Kidney capillary endothelial cell (primary cell): ENCODE measurements at places on chromosomes 2 and 18.

GRCh38 chr2:200235533-200235932 is 71.0 kb upstream of the SPATS2L start:
- DNase-seq: no peak

DNA sequence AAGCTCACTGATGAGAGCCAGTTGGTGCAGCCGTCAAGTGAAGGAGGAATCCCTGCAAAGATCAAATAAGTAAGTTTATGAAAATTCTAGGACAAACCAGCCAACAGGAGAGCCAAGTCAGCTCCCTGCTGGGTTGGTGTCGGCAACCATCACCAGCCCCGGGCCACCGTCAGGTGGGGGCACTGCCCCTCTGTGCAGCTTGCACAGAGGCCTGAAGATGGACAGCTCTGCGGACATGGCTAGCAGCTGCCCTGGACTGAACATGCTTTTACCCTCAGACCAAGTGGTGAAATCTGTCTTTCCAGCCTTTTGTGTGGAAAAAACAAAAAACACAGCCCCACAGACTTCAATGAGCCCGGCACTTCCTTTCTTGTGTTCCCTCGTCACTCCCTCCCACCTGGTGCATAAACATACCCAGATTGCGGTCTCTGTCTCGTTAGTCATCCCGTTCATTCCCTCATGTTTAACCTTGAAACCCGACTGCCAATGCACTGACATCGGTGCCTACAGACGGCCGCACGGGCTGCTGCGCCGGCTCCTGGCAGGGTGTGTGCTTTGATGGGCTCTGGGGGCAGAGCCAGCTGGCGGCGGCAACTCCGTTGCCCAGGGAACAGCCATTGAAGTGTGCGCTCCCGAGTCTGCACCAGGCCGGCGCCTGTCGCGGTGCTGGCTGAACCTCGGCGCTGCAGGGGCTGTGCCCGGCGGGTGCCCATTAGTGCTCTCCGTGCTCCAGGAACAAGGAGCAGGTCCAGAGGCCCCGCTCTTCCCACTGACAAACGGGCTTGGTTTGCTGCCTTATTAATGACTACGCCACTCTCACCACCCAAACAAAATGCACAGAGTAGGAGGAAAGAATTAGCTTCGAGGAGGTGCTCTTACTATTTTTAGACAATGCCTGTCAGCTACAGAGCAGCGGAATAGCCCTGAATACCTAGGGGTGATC is 95.3 kb downstream of the EIPR1 start:
- no peak for DNase-seq

GRCh38 chr2:239548451-239548871 is 147.6 kb upstream of the HDAC4 start:
- DNase-seq: no peak

- no peak for DNase-seq
Observed at GRCh38 chr18:6414723-6415417, at the start of gene L3MBTL4. Gene L3MBTL4, minus strand, starts transcription at chr18:6414911. Its CDS starts 103,286 bp downstream, at chr18:6311625.

DNA sequence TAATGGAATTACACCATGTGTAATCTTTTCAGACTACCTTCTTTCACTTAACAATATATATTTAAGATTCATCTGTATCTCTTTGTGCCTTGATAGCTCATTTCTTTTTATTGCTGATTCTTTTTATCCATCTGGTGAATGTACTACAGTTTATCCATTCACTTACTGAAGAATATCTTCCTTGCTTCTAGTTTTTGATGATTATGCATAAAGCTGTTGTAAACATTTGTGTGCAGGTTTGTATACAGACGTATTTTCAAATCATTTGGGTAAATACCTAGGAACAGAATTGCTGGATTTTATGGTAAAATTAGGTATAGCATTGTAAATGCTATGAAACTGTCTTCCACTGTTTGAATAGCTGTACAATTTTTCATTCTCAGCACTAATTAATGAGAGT is 592.6 kb upstream of the HS6ST1 start:
- no peak for DNase-seq

GRCh38 chr2:61434314-61434713 is 36.6 kb downstream of the USP34 start:
- no peak for DNase-seq

GRCh38 chr2:64534363-64534762 is 10.2 kb downstream of the AFTPH start:
- DNase-seq: no peak

- DNase-seq: peak; percentile 42
Observed at GRCh38 chr2:120758181-120759144, 22.8 kb downstream of the GLI2 start.

GRCh38 chr2:122800781-122801180 is 1045.3 kb downstream of the TSN start:
- no peak for DNase-seq

DNA sequence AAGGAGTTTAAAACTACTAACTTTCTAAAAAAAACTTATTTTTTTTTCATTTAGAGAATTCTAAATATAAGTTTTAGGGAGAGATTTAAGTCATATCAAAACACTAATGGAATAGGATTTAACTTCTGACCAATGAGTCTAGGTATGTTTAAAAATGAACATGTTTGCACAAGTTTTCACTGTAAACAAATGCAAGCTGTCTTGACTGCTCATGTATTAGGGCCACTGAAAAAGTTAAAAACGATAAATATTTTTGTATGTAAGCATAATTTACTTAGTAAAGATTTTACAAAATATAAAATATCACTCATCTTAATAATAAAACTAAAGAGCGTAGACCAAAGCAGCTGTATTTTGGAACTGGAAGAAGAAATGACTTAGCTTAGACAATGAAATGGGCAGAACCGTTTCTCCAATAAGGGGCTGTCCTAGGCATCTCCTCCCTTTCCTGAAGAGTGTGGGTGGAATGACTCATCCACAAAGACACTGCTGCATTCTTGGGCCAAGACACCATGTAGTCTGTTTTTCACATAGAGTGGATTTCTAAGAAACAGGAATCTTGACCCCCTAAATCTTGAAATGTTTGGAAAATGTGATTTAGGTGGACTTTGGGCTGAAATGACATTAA is 118.8 kb downstream of the MEP1B start:
- peak; percentile 67 for DNase-seq

GRCh38 chr2:237472187-237472712 is 14.8 kb upstream of the MLPH start:
- no peak for DNase-seq

DNA sequence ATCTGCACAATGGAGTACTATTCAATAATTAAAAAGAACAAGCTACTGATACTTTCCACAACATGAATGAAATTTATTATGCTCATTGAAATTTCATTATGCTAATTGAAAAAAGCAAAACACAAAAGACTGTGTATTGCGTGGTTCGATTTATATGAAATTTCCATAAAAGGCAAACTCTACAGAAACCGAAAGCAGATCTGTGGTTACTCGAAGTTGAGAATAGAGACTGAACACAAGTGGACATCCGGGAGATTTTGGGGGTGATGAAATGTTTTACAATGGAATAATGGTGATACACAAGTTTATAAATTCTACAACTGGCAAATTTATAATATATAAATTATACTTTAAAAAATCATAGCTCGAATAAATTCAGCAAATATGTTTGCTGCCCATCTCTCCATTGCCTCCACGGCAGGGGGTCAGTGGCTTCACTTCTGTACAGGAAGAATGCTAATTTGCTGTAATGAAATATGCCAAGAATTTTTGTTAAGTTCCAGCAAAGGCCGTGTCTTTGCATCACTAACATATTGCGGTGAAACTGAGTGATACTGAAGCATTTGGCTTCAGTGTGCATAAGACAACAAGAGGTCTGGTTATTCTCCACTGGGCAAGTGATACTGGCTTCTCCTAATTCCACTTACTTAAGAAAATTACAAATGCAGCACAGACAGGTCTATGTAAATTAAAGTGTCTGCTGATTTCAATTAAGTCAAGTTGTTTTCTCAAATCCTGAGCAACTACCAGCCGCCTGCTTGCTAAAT is 96.7 kb downstream of the TMEM163 start:
- no peak for DNase-seq

GRCh38 chr2:64987956-64988419 is 1.2 kb upstream of the SLC1A4 start:
- DNase-seq: peak; percentile 70

DNA sequence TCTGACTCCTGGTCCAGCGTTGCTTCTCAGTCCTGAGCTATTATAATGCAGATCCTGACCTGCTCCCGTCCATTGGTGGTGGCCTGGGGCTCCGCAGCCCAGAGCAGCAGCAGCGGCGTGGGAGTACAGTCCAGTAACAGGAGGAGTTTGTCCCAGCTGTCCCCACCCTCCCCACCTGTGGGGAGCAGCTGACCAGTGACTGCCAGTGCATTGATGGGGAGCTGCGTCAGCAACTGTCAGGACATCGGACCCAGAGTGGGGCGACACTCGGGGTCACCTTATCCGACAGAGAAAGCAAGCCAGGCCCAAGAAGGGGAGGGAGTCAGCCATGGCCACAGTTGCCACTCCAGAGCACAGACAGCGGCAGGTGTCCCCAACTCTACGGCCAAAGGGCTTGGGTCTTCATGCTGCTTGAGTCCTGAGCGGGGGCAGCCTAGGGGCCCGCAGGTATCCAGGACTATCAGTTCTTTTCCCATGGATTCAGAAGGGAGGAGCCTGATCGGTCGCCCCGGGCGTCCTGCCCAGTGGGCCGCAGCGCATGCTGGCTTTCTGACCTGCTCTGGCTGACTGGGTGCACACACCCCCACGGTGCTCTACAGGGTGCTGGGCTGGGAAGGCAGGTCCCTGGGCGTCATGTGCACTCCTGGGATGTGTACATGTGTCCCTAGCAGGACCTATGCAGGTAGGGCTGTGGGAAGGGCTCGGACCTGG is 29.7 kb downstream of the DNMT3A start:
- DNase-seq: no peak

GRCh38 chr2:158905784-158906183 is 62.7 kb upstream of the TANC1 start:
- DNase-seq: no peak

GRCh38 chr2:191114403-191114886 is 36.3 kb downstream of the STAT4 start:
- no peak for DNase-seq

DNA sequence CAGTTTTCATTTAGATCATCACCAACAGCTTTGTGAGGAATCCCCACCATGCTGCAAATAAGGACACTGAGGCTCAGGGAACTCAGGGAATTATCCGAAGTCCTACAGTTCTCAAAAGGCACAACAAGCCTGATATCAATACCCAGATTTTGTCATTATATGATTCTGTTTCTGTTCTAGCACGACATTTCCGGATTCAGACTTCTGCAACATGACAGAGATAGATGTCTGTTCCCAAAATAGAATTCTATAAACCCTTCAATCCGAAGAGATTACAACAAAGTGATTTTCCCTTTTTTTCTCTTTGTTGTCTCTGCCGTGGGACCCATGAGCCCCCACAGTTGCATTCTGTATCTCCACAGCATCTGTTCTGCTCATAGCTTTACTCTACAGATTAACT is 72.0 kb downstream of the DOCK10 start:
- no peak for DNase-seq

- DNase-seq: no peak
Observed at GRCh38 chr2:45864121-45864520, 212.6 kb downstream of the PRKCE start.

DNA sequence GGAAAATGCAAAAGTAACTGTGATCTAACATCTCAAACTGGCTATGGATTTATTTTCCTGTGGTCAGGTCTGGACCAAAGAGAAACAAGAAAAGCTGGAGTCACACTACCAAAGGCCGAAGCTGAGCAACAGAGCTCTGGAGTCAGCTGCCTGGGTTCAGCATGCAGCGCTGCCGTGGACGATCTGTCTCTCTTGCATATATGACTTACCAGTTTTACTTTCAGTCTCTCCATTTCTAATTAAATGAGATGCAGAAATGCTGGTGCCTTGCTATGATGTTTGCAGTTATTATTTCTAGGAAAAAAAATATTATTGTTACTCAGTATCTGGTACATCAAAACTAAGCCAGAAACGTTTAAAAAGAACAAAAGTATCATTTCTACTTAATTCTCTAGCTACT is 813.2 kb downstream of the RNF144A start:
- no peak for DNase-seq

GRCh38 chr18:27447451-27447881 is 262.4 kb upstream of the CHST9 start:
- no peak for DNase-seq

- DNase-seq: no peak
Observed at GRCh38 chr2:230872151-230872967, 7.6 kb downstream of the ITM2C start.

- peak; percentile 59 for DNase-seq
Observed at GRCh38 chr2:60867848-60868247, 13.5 kb upstream of the REL start.

GRCh38 chr2:10576456-10576855 is 113.3 kb downstream of the NOL10 start:
- no peak for DNase-seq

DNA sequence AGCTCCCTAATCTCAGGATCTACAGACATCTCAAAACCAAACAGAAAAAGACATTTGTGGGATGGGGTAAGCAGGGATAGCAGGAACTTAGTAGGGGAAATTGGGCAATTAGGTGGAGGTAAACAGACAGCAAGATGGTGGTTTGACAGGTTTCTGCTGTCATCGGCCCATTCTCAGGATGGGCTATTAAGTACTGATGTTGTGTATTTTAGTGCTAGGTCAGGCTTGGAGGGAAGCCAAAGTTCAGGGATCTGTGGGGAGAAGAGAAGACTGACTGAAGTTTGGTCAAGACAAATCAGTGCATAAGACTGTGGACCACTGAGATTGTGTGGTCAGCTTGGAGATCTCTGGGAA is 96.8 kb upstream of the THUMPD2 start:
- no peak for DNase-seq

DNA sequence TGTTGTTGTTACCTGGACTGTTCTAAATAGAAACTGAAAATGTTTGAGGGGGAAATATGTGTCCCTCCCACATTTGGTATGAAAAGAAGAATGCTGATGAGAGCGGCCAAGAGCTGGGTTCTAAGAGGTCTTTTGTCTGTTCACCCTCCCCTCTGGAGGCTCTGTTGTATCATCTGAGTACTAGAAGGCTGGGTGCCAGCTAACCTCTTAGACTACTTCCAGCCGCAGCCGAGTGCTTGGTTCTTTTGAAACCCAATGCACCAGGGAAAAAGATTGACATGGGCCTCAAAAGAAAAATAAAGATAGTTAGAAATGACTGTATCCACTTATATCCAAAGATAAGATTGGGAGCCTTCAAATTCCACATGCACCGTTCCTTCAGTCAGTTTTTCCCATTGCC is 255.9 kb downstream of the TXNL1 start:
- no peak for DNase-seq

DNA sequence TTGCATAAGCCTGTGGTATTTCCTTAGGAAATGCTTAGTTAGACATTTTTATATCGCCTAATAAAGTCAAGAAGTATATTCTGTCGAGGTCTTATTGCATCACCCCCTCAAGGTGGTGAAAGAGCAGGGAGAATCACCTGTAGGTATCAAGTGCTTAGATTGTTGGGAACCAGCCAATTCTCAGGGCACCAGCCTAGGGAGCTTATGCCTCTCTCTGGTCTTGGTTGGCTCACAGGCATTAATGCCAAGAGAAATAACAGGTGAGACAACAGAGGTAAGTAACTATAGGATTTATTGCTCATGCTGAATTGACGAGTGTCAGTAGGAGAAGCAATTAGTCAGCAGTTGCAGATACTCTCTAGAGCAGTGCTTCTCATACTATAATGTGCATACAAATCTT is 663.3 kb upstream of the ZNF804A start:
- no peak for DNase-seq

- DNase-seq: no peak
Observed at GRCh38 chr2:236673823-236674185, 104.2 kb downstream of the ACKR3 start.

GRCh38 chr2:136085453-136086209 is 32.3 kb downstream of the CXCR4 start:
- DNase-seq: no peak

- no peak for DNase-seq
Observed at GRCh38 chr18:26909599-26910290, 44.2 kb upstream of the AQP4 start.

GRCh38 chr2:192500550-192501200 is 305.9 kb upstream of the TMEFF2 start:
- DNase-seq: no peak
